ENCODE measurements at places on chromosomes 16 and 17.

DNA sequence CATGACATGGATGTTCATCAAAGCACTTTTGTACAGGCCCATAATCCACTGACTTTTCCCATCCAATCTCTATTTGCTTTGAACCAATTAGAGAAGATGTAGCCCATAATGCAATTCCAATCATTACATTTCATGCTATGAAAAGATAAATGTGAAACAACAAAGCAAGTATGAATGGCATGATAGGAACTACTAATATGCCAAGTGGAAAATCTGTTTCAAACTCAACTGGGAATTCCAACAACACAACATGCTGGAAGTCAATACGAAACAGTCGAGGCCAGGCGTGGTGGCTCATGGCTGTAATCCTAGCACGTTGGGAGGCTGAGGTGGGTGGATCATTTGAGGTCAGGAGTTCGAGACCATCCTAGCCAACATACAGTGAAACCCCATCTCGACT lies 39.6 kb upstream of the TMEM97 start:
- no peak for DNase-seq

- no peak for DNase-seq
Observed at GRCh38 chr16:23561586-23561985, 4.1 kb downstream of the UBFD1 start.

GRCh38 chr17:59643159-59644140 lies 23.8 kb downstream of the CLTC start:
- no peak for DNase-seq

- DNase-seq, result no peak
Observed at GRCh38 chr16:80253741-80254140, 287.1 kb upstream of the DYNLRB2 start.

- DNase-seq, result no peak
Observed at GRCh38 chr16:88356727-88357199, 26.0 kb upstream of the ZNF469 start.

- no peak for DNase-seq
Observed at GRCh38 chr17:67629971-67630320, 87.8 kb upstream of the NOL11 start.
